ENCODE measurements at places on chromosomes 16 and 17.
A peak's percentile ranks its signal among the peaks of the same experiment; 100 is the strongest.

GRCh38 chr17:27554152-27554551 is 76.8 kb upstream of the LGALS9 start:
- no peak for DNase-seq

- DNase-seq, result no peak
These were observed 12.7 kb upstream of the SPECC1 start for GRCh38 chr17:19996502-19996901.

DNA sequence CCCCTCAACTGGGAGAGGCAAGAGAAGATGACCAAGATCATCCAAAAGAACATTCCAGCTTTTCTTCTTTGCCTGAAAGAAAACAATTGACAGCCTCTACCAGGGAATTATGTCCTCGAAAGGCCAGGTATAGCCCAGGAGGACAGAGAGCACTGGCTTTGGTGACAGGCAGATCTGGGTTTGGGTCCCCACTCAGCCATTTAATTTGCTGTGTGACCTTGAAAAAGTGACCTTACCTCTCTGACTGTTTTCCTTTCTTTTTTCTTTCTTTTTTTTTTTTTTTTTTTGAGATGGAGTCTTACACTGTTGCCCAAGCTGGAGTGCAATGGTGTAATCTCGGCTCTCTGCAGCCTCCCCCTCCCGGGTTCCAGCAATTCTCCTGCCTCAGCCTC is 27.7 kb upstream of the KIFC3 start:
- DNase-seq, result no peak

DNA sequence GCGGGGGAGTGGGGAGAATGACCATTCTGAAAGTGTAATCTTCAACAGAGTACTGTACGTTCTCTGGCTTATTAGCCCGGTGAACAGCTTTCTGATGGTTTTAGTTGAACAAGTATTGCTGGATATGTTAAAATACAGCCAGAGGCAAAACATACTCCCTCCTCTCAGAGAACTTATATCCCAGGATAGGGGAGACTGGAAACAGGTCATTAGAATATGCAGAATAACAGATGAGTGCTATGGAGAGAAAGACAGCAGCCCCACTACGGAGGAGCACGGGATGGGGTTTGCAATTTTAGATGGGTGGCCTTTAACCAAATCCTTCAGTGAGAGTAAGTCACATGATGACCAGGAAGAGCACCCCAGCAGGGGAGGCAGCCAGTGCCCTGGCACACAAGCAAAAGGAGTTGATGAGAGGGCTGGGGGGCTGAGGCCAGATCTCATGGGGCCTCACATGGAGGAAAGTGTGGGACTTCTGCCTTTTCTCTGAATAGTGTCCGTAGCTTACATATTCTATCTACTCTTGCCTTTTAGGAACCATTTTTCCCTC is 43.1 kb upstream of the SEC14L1 start:
- no peak for DNase-seq

GRCh38 chr17:40474419-40475002 is 26.9 kb downstream of the TNS4 start:
- no peak for DNase-seq

DNA sequence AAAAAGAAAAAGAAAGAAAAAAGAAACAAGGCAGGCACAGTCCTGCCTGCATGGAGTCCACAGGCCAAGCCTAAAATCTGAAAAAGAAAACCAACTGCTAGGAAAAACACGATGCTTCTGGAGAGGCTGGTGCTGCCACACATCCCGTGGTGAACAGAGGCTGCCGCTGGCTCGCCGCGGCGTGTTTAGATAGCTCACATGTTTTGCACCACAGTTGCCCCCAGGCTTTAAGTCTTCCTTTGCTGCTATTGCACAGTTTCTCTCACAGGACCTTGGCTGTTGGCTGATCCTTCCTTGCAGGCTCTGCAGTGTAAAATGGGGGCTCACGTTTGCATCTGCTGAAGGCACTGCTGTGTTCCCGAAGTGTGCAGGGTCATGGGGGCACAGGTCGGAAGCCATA is 8.6 kb downstream of the SLC6A4 start:
- DNase-seq, result peak; percentile 14

- no peak for DNase-seq
These were observed 18.7 kb downstream of the TBC1D24 start for GRCh38 chr16:2493605-2494004.

DNA sequence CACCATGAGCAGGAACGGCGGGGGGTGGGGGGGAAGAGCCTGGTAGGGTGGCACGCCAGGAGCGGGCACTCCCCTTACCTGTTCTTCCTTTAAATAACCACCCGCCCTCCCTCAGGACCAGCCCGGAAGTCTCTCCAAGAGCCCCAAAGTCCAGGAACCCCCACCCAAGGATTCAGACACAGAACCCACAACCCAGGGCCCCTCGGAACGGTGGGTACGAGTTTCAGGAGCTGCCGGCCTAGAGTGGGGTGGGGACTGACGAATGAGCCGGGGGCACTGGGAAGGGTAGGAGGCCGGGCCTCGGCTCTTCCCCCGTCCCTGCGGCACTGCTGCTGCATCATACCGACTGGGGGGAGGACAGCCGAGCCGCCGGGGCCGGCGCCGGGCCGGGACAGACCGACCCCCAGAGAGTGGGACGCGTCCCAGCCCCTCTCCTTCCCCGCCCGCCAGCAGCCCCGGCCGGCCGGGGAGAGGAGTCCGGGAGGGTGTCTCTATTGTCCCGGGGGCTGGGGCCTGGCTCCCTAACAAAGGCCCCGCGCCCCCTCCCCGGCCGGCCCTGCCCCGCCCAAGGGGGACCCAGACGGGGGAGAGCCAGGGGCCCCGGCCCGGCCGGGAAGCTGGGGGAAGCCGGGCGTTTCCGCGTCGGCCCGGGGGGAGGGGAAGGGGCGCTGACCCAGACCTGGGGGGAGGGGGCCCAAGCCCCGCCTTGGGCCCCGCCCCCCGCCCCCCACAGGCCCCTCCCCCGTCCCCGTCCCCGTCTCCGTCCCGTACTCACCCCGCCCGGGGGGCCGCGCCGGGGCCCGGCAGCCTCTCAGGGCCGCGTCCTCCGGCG is 747 bp downstream of the ATXN7L3 start:
- peak; percentile 69 for DNase-seq

DNA sequence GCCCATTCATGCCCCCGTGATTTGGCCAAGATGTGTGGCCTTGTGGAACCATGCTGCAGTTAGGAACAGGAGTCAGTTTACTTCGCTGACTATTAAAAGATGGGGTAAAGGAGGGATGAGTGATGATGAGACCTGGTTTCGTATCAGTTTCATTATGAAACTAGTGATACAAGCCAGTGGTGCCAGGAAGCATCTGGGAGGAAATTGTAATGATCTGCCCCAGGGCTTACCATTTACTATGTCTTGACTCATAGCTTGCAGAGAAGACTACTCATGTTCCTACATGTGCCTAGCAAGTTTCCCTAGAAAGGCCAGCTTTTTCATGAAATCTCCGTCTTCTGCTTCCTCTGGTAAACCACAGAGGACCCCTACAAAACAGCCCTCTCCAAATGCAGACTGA is 23.2 kb downstream of the CDH3 start:
- no peak for DNase-seq

GRCh38 chr17:82257473-82257872 is 16.0 kb downstream of the CSNK1D start:
- no peak for DNase-seq

GRCh38 chr17:40935624-40936023 is 1.8 kb downstream of the KRT23 start:
- DNase-seq, result no peak

DNA sequence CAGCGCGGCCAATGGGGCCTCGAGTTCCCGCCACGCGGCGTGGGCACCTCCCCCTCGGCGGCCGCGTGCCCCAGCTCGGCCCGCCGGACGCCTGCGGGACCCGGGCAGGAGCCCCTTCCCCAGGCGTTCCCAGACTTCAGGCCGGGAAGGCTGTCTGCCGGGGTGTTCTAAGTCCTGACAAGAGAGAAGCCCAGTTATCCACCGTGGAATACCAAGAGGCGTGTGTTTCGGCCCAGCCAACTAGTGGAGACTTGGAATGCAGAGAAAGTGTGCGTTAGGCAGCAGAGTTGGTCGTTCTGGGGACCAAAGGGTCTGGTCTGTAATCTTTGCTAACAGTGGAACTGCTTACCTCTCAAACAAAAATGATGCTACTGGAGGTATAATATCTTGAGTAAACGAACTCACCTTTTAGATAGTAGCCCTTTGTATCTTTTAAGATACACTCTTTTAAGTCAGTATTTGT is 251 bp upstream of the HSF5 start:
- no peak for DNase-seq
